ENCODE measurements at places on chromosomes 13 and 19. TPM values are rescaled to one million over a fixed set of nuclear protein-coding genes. Genes with fewer than 3 reads are reported as not detected.
A peak's percentile ranks its signal among the peaks of the same experiment; 100 is the strongest.

DNA sequence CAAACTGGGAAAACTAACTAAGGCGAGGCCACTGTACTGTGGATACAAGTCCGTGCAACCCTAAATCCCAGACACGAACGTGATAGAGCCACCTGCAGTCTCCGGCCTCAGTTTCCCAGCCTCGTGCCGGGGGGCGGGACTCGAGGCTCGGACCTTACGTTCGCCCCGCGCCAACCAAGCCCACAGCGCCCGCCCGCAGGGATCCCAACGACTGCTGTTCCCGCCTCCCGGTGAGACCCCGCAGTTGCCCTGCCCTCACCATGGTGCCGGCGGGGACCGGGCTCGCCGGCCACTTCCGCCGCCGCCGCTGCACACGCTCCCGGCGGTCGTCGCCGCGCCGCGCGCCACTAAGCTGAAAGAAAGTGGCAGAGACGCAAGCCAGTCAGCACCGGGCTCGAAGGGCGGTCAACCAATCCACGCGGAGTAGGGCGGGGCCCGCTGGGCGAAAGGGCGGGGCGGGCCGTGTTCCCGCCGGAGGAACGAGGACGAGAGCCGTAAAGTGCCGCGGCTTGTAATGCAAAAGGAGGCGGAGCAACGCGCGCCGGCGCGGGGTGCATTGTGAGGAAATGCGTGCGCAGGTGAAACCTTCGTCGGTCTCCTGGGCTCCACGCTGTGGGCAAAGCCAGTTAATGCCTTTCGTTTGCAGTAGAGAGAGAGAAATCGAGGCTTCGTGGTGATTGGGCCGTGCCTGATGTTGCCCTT, at the start of gene LSM4:
Gene LSM4 (minus strand): TSS at position 318 of the 702 bp plus-strand sequence. CDS start 56 bp downstream, at position 262.
- peak; percentile 95 for DNase-seq

- peak; percentile 15 for DNase-seq
Measured at GRCh38 chr13:28411831-28412353, 83.0 kb downstream of the FLT1 start.

- no peak for DNase-seq
Measured at GRCh38 chr13:106858903-106859532, 291.1 kb upstream of the ARGLU1 start.

DNA sequence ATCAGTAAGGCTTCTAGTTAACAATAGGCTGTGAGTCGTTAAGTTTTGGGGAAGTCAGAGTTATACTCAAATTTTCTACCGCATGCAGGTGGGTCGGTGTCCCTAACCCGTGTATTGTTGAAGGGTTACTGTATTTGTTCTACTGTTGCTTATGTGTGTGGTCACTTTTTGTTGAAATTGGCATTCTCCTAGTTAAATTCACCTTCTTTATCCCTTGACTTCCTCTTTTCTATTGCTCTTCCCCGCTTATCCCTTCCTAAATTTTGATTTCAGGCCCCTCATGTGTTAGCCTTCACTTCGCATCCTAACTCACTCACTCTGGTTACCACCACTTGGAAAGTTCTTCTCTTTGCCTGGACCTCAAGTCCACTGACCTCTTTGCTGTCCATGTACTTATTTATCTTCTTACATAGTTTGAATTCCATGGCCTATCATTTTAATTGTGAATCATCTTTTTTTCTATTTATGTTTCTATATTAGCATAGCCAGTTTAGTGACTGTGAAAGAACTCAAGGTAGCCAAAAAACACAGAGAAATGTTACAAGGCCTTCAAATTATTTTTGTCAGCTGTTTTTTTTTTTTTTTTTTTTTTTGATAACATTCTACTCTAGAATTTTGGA, 52.9 kb downstream of the NDFIP2 start:
- no peak for DNase-seq

DNA sequence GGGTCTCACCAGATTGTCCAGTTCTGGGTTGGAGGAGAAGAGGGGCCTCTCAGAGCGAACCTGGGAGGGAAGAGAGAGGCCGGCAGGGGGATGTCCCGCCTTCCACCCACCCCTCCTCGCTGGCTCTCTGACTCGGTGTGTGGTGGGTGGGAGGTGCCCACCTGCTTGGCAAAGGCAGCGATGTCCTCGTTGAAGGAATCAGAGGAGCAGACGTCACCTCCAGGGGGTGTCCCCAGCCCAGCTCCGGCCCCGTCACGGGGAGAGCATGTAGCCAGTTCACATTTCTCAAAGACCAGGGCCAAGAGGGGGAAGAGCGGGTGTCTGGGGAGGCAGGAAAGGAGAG, 2.7 kb downstream of the MEIS3 start:
- no peak for DNase-seq

GRCh38 chr19:12913011-12913561, 6.0 kb downstream of the SYCE2 start:
- DNase-seq: peak; percentile 69

GRCh38 chr13:55553701-55554100, 1587.0 kb upstream of the PRR20A start:
- DNase-seq: no peak

GRCh38 chr19:29867984-29868383, 56.2 kb downstream of the CCNE1 start:
- DNase-seq: no peak

ITGBL1 gene
- 21.2 TPM for polyA plus RNA-seq

GPR12 gene
- polyA plus RNA-seq: not detected

FCHO1 gene
- polyA plus RNA-seq: 1.7 TPM

WASF3 gene
- polyA plus RNA-seq: 13.6 TPM
